ENCODE measurements at places on chromosomes 2 and 18. TPM values are rescaled to one million over a fixed set of nuclear protein-coding genes. Genes with fewer than 3 reads are reported as not detected.

DNA sequence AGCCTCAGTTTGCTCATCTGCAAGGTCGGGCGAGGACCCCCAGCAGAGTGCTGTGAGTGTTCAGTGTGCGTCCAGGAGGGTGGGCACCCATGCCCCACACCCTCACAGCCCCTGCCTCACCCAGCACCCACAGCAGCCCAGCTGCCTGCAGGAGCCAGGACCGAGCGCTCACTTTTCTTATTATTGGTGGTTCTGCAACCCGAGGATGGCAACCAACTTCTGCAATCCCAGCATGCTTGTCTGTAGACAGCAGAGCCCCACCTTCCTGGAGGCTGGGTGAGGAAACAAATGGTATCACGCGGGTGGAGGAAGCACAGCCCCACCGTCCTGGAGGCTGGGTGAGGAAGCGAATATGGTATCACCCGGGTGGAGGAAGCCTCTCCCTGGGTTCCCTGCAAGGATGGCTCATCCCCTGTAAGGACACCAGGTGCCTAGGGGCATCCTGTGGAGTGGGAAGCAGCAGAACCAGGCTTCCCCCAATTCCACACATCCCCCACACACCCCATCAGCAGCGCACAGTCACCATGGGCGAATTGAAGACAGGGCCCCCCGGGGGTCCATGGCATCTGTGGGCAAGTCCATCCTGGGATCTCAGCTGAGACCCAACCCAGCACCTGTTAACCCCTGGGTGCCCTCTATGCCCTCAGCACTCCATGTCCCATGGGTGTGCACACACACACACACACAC is 220.5 kb upstream of the RAB6C start:
- H3K27ac ChIP-seq = no peak overlapping the region
- peaks cover 3% of the 10 kb centered on the region for H3K36me3 ChIP-seq
- no peaks in the 10 kb centered on the region for H3K4me1 ChIP-seq
- no peak overlapping the region for H3K4me3 ChIP-seq
- peaks cover 10% of the 10 kb centered on the region for H3K27me3 ChIP-seq

The ADCY3 gene
- 40.7 TPM for total RNA-seq

The MC5R gene
- total RNA-seq = not detected

DNA sequence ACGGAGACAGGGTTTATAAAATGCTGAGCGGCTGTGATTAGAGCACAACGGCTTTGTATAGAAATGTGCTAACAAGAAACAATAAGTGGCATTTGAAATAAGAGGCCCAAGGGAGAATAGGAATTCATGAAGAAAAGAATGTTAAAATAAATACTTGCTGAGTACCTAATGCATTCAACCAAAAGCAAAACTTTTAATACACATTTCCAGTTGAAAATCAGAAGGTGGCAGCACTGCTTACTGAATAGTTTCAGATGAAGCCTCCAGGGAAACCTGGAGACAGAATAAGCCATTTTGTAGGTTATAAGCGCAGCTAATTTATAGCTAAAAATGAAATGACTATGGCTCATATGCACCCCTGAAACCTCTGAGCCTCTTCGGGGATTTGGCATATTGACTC is 286.6 kb downstream of the DPP10 start:
- DNase-seq = no peak
- no peak overlapping the region for H3K27ac ChIP-seq
- H3K4me3 ChIP-seq = no peak overlapping the region

The MSH2 gene
- total RNA-seq = 9.7 TPM

The PJVK gene
- total RNA-seq = 3.8 TPM

GRCh38 chr2:63723709-63724108 is 118.0 kb upstream of the UGP2 start:
- no peak for DNase-seq
- no peak overlapping the region for H3K4me3 ChIP-seq
- H3K4me1 ChIP-seq = no peaks in the 10 kb centered on the region

- DNase-seq = no peak
- no peaks in the 10 kb centered on the region for H3K27me3 ChIP-seq
- no peaks in the 10 kb centered on the region for H3K36me3 ChIP-seq
- H3K27ac ChIP-seq = peak overlapping the region; percentile 1
- peaks cover 16% of the 10 kb centered on the region for H3K4me1 ChIP-seq
Observed at GRCh38 chr2:30492185-30492584, 45.1 kb downstream of the LCLAT1 start.

The PPP1R1C gene
- total RNA-seq = not detected

The PHOSPHO2 gene
- 4.2 TPM for total RNA-seq

DNA sequence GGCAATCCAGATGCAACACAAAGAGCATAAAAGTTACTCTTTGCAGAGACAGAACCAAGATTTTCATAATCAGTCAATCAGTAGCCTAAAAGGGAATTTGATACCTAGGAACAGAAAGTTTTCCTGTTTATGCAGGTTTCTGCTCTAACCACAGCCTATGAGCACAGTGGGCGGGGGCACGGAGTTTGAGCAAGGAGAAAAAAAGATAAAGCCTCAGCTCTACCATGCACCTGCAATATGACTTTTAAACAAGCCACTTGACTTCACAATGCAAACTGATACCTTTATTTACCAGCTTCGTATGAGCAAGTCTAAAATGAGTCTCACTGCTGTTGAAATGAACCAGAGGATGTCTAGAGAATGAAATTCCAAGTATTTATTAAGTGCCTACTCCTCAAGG is 5.6 kb upstream of the LRATD1 start:
- H3K36me3 ChIP-seq = no peaks in the 10 kb centered on the region
- H3K27ac ChIP-seq = no peak overlapping the region
- no peak overlapping the region for H3K4me3 ChIP-seq
- H3K27me3 ChIP-seq = peaks cover 13% of the 10 kb centered on the region
- no peak for DNase-seq

DNA sequence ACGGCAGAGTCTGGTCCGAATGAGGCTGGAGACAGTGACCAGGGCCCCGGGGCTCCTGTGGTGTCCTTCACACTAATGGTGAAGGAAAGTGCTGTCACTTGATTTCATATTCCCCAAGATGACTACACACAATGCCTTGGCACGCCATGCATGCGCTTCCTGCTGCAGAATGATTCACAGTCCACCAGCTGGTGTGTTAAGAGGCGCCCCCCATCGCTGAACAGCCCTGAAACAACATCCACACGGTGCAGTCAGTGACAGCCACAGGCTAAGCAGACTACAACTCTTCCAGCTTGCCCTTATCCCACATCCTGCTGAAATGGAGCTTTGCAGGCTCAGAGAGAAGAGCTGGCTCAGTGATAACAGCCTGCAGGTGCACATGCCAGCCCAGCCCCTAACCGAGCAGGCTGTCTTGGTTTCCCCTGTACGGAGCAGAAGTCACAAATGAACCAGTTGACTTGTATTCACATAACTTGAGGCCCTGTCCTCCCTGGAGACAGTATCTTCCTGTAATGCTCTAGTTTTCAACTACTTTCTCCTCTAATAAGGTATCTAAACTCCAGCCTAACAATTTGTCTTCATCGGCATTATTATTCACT is 24.3 kb upstream of the CDH20 start:
- H3K27me3 ChIP-seq = no peaks in the 10 kb centered on the region
- no peak for DNase-seq
- no peaks in the 10 kb centered on the region for H3K36me3 ChIP-seq
- H3K27ac ChIP-seq = no peak overlapping the region
- H3K4me1 ChIP-seq = no peaks in the 10 kb centered on the region

DNA sequence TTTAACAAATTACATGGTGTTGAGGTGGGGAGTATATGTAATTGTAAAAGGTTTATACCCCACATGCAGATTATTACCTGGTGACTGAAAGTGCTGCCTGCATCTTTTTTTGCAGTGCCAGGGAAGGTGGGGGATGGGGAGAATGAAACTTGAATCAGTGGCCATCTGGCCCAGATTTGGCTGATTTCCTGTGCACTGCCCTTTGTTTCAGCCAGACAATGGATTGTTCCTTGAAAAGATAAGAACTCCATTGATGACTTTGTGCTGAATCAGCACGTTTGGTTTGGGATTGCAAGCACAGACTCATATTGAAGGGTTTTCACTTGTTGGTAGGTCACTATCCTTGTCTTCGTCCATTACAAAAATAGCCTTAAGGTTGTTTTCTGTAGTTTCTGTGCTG is 20.9 kb downstream of the GREB1L start:
- H3K4me1 ChIP-seq = no peaks in the 10 kb centered on the region
- no peak for DNase-seq
- no peak overlapping the region for H3K27ac ChIP-seq
- no peaks in the 10 kb centered on the region for H3K36me3 ChIP-seq
- peaks cover 29% of the 10 kb centered on the region for H3K27me3 ChIP-seq
- H3K4me3 ChIP-seq = no peak overlapping the region

DNA sequence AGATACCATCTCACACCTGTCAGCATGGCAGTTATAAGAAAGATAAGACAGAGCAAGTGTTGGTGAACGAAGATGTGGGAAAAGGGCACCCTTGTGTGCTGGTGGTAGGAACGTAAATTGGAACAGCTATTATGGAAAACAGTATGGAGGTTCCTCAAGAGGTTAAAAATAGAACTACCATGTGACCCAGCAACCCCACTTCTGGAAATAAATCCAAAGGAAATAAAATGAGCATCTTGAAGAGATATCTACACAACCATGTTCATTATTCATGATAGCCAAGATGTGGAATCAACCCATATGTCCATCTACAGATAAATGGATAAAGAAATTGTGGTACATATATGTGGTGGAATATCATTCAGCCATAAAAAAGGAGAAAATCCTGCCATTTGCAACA is 26.9 kb downstream of the NGEF start:
- no peak for DNase-seq
- H3K4me1 ChIP-seq = no peaks in the 10 kb centered on the region
- no peak overlapping the region for H3K4me3 ChIP-seq
- H3K27me3 ChIP-seq = peaks cover 46% of the 10 kb centered on the region
- no peak overlapping the region for H3K27ac ChIP-seq

DNA sequence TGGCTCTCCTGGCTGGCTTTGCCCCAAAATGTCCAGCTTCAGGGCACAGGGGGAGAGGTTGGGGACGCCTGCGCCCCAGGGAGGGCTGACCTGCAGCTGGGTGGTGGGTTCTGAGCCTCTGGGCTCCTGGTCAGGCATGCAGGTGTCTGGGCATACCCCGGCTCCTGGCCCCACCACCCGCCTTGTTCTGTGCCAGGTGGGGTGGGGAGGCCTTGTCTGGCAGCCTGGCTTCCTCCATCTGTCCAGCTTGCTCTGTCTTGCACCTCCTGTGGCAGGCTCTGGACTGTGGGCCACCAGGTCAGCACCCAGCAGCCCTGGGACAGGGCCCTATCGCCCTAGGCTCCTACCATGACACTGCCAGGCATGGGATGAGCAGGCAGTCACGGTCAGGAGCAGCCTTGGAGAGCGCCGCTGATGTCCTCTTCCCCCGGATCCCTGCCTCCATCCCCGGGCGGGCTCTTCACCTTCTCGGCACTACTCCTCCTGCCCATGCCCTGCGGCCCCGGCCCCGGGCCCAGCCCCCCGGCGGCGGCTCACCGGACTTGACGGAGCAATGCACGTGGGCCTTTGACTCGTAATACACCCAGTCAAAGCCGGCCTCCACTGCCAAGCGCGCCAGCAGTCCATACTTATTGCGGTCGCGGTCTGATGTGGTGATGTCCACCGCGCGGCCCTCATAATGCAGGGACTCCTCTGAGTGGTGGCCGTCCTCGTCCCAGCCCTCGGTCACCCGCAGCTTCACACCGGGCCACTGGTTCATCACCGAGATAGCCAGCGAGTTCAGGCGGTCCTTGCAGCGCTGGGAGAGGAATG is 3.6 kb downstream of the IHH start:
- H3K36me3 ChIP-seq = peaks cover 12% of the 10 kb centered on the region
- no peak overlapping the region for H3K4me3 ChIP-seq
- no peak overlapping the region for H3K27ac ChIP-seq
- H3K27me3 ChIP-seq = peaks cover 75% of the 10 kb centered on the region

DNA sequence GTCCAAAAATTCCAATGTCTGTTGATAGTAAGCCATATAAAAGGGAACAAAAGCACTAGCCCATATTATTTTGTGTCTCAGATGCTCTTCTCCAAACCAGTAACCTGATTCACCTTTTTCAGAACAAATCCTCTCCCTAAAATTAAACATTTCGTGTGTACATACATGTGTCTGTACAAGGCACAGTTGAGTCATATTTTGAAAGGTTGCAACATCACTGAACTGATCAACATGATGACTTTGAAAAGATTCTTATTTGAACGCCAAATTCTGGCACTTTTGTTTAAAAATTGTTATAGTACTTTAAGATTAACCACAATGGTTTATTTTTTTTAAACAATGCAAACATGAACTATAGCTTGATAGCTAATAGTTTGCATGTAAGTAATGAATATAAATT is 102.5 kb downstream of the RIT2 start:
- H3K4me1 ChIP-seq = no peaks in the 10 kb centered on the region
- DNase-seq = no peak
- no peaks in the 10 kb centered on the region for H3K36me3 ChIP-seq
- no peak overlapping the region for H3K27ac ChIP-seq
- no peak overlapping the region for H3K4me3 ChIP-seq

GRCh38 chr2:20584399-20585358 is 66.2 kb downstream of the HS1BP3 start:
- H3K27me3 ChIP-seq = no peaks in the 10 kb centered on the region
- peaks cover 9% of the 10 kb centered on the region for H3K4me1 ChIP-seq
- no peak overlapping the region for H3K27ac ChIP-seq
- H3K4me3 ChIP-seq = no peak overlapping the region
- DNase-seq = no peak

- H3K36me3 ChIP-seq = no peaks in the 10 kb centered on the region
- peak overlapping the region; percentile 47 for H3K27ac ChIP-seq
- no peaks in the 10 kb centered on the region for H3K4me1 ChIP-seq
Observed at GRCh38 chr2:211611061-211611518, 927.5 kb downstream of the ERBB4 start.

GRCh38 chr2:212284166-212284565 is 254.4 kb downstream of the ERBB4 start:
- H3K4me3 ChIP-seq = no peak overlapping the region
- no peaks in the 10 kb centered on the region for H3K4me1 ChIP-seq
- H3K36me3 ChIP-seq = no peaks in the 10 kb centered on the region
- H3K27ac ChIP-seq = no peak overlapping the region
- H3K27me3 ChIP-seq = no peaks in the 10 kb centered on the region

DNA sequence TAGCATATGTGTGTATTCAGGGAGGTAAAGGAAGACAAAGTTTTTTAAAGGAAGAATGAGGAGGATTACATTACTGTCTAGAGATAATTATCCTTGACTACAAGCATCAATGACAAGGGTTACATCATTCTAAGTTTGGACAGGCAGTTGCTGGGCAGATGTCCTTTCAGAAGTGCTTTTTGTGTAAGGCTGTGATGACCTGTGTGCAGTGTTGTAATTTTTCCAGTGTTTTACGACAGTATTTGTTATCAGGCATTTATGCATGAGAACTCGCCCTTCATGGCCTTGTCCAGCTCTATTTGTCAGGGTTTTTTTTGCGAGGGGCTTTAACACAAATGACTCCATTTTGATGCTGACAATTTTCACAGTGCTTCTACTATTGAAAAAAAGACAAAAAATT is 658.3 kb upstream of the NXPH2 start:
- no peak overlapping the region for H3K4me3 ChIP-seq
- H3K36me3 ChIP-seq = no peaks in the 10 kb centered on the region

GRCh38 chr18:21903709-21904108 is 163.1 kb downstream of the MIB1 start:
- no peak overlapping the region for H3K4me3 ChIP-seq
- H3K4me1 ChIP-seq = no peaks in the 10 kb centered on the region
- DNase-seq = no peak

The PCARE gene
- not detected for total RNA-seq

The SH2D6 gene
- 0.26 TPM for total RNA-seq

Measured in T-helper 17 cell (primary cell).